ENCODE measurements at places on chromosomes 16 and 17. TPM values are rescaled to one million over a fixed set of nuclear protein-coding genes. Genes with fewer than 3 reads are reported as not detected.

PRR15L gene
- total RNA-seq, result not detected

GRCh38 chr16:48188449-48189102, 32.8 kb upstream of the ABCC12 start:
- DNase-seq, result no peak

GRCh38 chr17:67647482-67647881, 70.3 kb upstream of the NOL11 start:
- DNase-seq, result no peak

- DNase-seq, result no peak
Measured at GRCh38 chr16:24778671-24779070, 49.2 kb downstream of the TNRC6A start.

GRCh38 chr17:82257473-82257872, 16.0 kb downstream of the CSNK1D start:
- peak; percentile 63 for DNase-seq

DNA sequence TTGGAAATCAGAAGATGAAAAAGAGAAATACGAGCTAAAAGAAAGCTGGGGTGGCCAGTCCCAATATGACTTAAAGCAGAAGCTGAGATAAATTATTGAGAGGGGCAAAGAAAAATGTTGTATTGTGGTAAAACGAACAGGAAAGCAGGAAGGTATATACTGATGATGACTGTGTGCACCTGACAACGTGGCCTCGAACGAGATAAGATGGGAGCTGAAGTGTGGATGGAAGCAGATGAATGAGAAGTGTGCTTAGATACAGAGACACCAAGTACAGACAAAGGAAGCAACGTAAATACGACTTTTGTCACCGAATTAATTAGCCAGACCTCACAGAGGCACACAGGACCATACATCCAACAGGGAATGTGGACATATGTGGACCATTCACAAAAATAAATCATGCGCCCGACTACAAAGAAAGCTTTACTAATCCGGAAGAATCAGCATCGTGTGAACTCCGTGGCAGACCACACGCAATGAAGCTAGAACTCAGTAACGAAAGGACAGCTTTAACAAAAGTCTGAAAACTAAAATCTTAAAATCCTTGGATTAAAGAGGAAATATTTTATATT, 218.7 kb downstream of the RPTOR start:
- no peak for DNase-seq

DNA sequence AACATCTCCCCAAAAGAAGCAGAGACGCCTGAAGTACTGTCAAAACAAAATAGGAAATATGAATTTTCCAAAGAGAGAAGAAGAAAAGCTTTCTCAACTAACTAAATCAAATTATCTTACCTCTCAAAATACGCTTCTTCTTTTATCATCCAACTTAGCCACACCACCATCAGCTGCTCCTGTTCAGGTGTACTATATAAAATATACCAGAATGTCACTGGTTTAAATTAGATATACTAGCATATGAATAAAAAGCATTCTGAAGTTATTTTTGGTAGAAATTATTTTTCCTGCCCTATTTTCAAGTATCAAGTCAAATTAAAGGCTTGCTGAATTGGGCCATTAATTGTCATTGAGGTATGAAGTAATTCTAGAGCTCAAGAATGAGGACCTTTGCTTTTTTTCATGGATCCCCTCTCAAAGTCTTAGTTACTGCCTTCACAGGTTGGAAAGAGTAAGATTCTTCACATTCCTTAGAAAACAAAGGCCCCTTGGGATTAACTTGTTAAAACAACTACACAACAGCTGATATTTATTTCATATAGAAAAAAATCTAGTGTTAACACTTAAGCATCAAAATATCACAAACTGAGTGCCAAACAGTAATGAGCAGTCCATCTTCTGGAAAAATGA, 30.1 kb downstream of the INTS2 start:
- DNase-seq, result no peak

DNA sequence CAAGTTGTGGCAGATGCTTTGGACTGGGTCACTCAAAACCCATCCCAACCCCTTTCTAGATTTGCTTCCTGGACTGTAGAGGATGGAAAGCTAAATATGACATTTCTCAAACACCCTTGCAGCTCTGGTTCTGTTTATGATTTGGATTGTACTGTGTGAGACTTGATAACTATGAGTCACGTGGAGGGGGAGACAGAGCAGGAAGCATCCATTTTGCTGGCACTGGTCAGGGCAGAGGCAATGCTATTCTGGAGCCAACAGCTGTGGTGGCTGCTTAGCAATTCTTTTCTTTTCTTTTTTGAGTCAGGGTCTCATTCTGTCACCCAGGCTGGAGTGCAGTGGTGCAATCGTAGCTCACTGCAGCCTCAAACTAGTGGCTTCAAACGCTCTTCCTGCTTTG, 13.6 kb upstream of the TERF2 start:
- no peak for DNase-seq
